ENCODE measurements at places on chromosomes 7 and 10. TPM values are rescaled to one million over a fixed set of nuclear protein-coding genes. Genes with fewer than 3 reads are reported as not detected.

POMZP3 gene
- 3.4 TPM for total RNA-seq

DNA sequence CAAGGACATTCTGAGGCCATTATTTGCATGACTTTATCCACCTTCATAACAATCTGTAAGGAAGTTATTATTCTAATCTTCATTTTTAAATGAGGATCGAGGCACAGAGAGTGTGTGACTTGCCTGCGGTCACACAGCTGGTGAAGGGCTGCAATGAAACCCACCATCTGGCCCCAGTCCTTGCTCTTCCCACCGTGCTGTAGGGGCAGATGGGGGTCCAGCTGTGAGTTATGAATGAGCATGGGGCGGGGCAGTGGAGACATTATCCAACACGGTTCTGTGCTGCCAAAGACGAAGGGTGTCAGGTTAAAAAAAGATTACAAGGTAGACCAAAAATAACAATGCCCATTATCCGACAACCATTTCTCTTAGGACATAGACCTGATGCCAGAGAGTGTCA lies 417.5 kb upstream of the MGMT start:
- no peak for DNase-seq

CALY gene
- not detected for total RNA-seq

DNA sequence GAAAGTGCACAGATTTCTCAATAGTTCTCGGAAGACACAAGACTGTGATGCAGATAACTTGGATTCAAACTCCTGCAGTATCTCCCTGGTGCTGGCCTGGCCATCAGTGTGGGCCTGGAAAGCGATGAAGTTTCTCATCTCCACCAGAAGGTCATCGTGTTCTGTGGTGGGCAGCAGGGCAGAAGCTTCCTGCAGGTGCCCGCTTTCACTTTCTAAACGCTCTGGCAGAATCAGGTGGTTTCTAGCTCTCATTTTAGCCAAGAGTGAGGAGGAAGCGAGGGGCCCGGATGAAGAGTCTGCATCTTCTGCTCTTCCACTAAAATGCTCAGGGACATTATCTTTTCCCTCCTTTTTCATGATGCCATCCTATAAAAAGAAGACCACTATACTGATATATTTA lies 63.0 kb upstream of the DRGX start:
- no peak for DNase-seq

GRCh38 chr10:124659380-124659779 lies 84.8 kb downstream of the FAM53B start:
- DNase-seq = no peak

DNA sequence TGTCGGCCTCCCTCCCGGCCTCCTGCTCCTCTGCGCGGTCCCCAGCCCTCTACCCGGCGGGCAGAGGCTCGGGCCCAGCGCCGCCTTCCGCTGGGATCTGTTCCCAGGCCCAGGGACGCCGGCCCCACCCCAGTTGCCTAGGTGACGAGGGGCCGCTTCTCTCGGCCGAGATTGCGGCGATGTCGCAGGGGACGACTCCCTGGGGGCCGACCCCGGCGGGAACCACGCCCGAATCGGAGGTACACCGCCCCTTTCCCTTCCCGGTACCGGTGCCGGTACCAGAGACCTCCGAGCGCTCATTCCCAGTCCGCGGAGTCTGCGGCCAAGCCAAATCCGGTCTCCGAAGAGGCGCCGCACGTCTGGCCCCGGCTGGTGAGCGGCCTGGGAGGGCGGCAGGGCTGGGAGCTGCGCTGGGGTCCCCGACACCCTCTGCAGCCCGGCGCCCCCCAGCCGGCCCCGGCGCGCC lies at the start of gene CABCOCO1:
Gene CABCOCO1 (plus strand): TSS at position 136 of the 466 bp plus-strand sequence. CDS start 44 bp downstream, at position 180.
- peak; percentile 65 for DNase-seq

DNA sequence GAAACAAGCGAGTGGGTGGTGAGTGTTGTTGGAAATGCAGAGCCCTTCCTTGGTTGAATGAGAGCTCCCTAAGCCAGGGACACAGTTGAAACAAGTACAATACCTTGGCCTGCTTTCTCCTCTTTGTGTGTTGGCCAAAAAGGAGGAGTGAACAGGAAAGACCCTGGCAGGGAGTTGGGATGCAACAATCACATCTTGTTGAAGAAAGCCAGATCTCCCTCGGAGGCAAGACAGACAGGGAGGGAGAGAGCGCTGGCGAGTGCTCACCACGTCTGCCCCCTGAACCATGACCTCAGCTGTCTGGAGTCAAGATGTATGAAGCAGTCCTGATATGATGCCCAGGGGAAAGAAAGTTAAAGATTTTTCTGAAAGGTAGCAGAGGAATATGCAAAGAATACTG lies 66.8 kb downstream of the ADAM12 start:
- DNase-seq = peak; percentile 47

DNA sequence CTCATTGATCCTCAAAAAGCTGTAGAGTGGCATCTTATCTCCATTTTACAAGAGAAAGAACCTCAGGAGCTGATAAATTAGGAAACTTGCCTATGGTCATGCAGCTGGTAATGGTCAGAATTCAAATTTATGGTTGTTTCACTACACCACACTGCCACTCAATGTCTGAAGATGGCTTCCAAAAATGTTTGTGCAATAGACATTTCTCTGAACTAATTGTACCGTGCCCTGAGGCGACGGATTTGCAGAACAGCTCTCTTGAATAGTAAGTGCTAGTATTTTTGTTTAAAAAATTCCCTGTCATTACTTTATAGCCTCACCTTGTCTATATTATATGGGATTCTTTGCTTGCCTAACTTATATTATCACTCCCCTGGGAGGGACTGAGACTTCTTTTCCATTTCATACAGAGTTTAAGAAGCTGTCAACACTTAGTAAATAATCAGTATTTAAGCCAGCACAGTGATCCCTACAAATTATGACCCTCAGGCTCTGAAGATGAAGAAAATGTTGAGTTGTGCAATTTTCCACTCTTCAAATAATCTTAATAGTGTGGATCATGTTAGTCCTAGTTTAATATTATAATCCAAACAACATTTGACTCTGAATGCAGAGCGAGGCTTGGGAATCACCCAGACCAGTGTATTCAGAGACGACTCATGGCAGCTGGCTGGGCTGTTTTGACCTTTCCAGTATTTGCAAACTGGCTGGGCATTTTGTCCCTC lies 346.6 kb downstream of the PTEN start:
- DNase-seq = peak; percentile 58
